ENCODE measurements at places on chromosomes 12 and 14. TPM values are rescaled to one million over a fixed set of nuclear protein-coding genes. Genes with fewer than 3 reads are reported as not detected.

The CPM gene
- polyA plus RNA-seq: 7.5 TPM

The HCAR2 gene
- polyA plus RNA-seq: 1.0 TPM

The RPGRIP1 gene
- polyA plus RNA-seq: 1.3 TPM

The OSBPL8 gene
- polyA plus RNA-seq: 10.7 TPM

The SLC22A17 gene
- 5.1 TPM for polyA plus RNA-seq

The KLHL33 gene
- 0.22 TPM for polyA plus RNA-seq

The ADSS1 gene
- 3.2 TPM for polyA plus RNA-seq

The RFX4 gene
- polyA plus RNA-seq: not detected

The YLPM1 gene
- 16.7 TPM for polyA plus RNA-seq

The CISTR gene
- polyA plus RNA-seq: 0.20 TPM

The KRT6C gene
- polyA plus RNA-seq: 0.06 TPM

The UNG gene
- polyA plus RNA-seq: 9.8 TPM

The AKAP5 gene
- 0.58 TPM for polyA plus RNA-seq

The MANSC4 gene
- 0.33 TPM for polyA plus RNA-seq

The APOLD1 gene
- 2.5 TPM for polyA plus RNA-seq

The GLS2 gene
- polyA plus RNA-seq: 1.7 TPM

The TROAP gene
- polyA plus RNA-seq: 10.8 TPM

The CAPZA3 gene
- polyA plus RNA-seq: not detected

The A2M gene
- 75.1 TPM for polyA plus RNA-seq

The WSB2 gene
- polyA plus RNA-seq: 14.4 TPM

The CCDC177 gene
- polyA plus RNA-seq: not detected

The INHBE gene
- not detected for polyA plus RNA-seq

The ACOT6 gene
- not detected for polyA plus RNA-seq

The PRR4 gene
- polyA plus RNA-seq: 3.6 TPM

The RHOJ gene
- polyA plus RNA-seq: 9.0 TPM

The IQSEC3 gene
- 0.45 TPM for polyA plus RNA-seq

The CLEC6A gene
- 0.05 TPM for polyA plus RNA-seq

The MDP1 gene
- 39.6 TPM for polyA plus RNA-seq

The PWP1 gene
- 29.5 TPM for polyA plus RNA-seq

The TAS2R7 gene
- polyA plus RNA-seq: not detected

The ARHGEF40 gene
- polyA plus RNA-seq: 17.7 TPM

The CD27 gene
- polyA plus RNA-seq: 128 TPM

The SYT10 gene
- not detected for polyA plus RNA-seq

The OR10AD1 gene
- not detected for polyA plus RNA-seq

The FOXG1 gene
- 0.04 TPM for polyA plus RNA-seq

The LIN7A gene
- 2.4 TPM for polyA plus RNA-seq

The ERP27 gene
- 1.6 TPM for polyA plus RNA-seq

The IL26 gene
- not detected for polyA plus RNA-seq

The HOXC12 gene
- polyA plus RNA-seq: not detected

The IL31 gene
- not detected for polyA plus RNA-seq
